Substantia nigra (tissue), 51 donors: ENCODE measurements at places on chromosomes 6 and 20.

GRCh38 chr20:39775110-39775509 is 813.0 kb downstream of the DHX35 start:
- no peak for DNase-seq

DNA sequence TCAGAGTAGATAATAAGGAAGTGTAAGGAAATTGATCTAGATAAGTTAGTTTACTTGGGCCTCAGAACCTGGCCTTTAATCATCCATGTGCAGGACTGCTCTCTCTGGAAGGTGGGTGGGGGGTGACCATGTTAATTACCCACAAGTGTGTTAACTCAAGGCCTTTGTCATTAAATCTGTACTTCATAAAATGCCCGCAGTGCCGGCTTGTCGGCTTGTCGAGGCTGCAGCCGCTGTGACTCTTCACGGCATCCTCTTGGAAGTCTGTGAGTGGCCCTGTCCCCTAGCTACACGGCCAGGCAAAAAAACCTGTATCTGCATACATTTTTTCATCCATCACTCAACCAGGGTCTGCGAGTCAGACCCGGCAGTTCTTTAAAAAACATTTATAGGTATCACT is 70.9 kb upstream of the ASCC3 start:
- DNase-seq: no peak

DNA sequence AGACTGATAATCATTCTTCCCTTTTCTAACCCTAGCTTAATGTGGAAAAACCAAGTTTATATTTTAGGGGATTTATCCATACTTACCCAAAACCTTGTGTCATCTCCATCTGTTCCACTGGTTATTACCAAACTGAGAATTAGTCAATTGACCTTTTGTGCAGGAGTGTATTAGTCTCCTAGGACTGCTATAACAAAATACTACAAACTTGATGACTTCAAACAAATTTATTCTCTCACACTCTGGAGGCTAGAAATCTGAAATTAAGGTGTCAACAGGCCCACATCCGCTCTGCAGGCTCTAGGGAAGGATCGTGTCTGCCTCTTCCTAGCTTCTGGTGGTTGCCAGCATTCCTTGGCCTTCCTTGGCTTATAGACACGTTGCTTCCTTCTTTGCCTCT is 12.7 kb upstream of the GMDS start:
- DNase-seq: no peak

GRCh38 chr6:90151576-90152422 is 144.8 kb downstream of the BACH2 start:
- DNase-seq: no peak

- peak; percentile 75 for DNase-seq
Measured at GRCh38 chr20:33490023-33490933, at the start of gene CBFA2T2. Gene CBFA2T2 (plus strand): TSS chr20:33490096. CDS start chr20:33490268, 172 bp downstream.

DNA sequence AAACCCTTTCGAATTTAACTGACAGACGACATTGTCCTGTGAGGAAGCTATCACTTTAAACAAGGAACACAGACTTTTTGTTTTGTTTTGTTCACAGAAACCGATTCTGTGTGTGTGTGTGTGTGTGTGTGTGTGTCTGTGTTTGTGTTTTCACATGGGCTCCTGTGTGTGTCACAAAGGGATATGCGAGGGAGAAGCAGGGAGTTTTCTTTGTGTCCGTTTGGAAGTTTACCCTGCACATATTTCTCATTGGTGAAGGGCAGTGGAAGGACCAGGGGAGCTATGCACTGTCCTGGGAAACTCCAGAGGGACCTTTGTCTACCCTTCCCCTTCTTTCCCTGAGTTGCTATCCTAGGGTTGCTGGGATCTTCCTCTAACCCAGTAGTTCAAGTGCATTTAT is 17.7 kb downstream of the POM121L2 start:
- DNase-seq: no peak
